NCI-H1436 treated with DMSO at 0.1 percent for 48 hours (cell line): ENCODE measurements at places on chromosomes 2 and 18.

DNA sequence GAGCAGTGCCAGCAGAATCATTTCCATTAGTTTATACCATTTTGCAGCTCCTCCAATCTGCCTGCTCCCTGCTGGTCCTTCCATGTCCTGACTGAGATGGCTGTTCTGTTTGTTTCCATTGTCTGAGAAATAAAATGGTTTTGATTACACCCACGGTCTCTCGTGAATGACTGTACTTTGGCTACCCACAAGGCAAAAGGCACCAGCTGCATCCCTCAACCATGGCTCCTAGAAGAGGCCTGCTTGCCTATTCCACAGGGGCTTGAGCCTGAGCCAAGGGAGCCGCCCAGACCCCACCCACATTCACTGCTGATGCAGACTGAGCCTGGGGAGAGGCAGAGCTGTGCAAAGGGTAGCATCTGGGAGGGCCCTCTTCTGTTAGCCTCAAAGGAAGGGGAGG lies 31.2 kb downstream of the MARCHF4 start:
- no peak for DNase-seq

DNA sequence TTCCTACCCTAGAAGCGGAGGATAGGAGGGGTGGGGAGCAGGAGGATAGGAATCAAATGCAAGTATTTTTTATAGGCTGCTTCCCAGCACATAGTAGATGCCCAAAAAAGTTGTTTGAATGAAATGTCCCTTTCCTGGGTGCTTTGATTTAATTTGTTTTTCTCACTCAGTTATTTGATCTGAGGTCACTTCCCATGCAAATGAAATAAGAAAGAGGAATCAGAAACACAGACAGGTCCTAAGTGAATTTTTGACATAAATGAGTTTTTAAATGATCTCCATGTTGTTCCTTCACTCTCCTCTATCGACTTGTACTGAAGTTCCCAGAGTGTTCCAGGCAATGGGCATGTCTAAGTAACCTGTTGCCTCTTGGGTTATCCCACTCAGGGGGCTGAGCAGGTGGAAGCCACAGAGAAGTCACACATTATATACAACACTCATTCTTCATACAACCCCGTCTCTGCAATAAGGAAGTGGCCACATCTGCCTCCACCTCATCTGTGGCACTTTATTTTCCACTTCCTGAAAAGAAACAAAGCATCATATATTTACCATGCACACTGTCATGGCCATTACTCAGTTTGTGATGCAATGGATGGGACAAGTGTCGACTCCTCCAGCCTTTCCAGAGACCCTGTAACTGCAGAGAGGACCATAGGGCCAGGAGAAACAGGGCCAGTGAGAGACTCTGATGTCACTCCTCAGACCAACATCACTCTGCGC lies 81.9 kb upstream of the ZNF397 start:
- no peak for DNase-seq

DNA sequence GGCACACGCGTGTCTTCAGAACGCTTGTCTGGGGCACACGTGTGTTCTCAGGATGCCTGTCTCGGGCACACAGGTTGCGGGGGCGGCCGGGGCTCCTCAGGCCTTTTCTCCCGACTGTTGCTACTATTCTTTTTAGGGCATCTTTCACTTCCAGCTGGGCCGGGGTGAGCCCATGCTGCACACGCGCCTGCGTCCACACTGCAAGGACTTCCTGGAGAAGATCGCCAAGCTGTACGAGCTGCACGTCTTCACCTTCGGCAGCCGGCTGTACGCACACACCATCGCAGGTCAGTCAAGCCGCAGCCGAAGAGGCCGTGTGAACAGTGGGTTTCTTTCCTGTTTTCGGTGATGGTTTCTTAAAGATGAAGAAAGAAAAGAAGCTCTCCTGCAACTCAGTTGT lies 25.0 kb downstream of the CTDP1 start:
- DNase-seq, result no peak

GRCh38 chr18:10353791-10354190 lies 100.6 kb upstream of the APCDD1 start:
- no peak for DNase-seq

GRCh38 chr2:5951471-5951870 lies 259.3 kb downstream of the SOX11 start:
- DNase-seq, result no peak

DNA sequence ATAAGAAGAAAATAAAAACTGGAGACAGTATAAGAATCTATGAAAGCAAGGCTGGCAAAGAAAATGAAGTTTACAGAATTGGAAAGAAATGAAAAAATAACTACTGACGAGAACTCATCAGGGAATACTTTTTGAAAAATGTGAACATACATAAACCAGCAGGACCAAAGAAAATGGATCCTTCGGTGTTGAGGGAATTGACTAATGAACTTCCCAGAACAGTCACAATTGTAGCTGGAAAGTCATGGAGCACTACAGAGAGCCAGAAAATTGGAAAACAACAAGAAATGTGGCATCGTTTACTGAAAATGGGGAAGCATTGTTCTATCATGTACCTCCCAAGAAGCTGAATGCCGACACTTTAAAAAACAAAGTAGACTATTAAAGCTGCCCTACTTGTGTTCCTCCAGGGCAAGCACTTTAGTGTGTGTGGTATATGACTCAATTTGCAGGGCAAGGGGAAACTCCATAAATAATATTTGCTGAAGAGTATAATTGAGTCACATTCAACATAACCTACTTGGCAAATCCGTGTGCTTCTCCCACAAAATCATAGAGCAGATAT lies 1221.6 kb upstream of the NRXN1 start:
- DNase-seq, result no peak

GRCh38 chr2:226756131-226756530 lies 43.5 kb downstream of the IRS1 start:
- no peak for DNase-seq

- no peak for DNase-seq
These were observed 97.1 kb downstream of the DPP4 start for GRCh38 chr2:161976917-161977316.

- no peak for DNase-seq
These were observed 49.7 kb downstream of the FOSL2 start for GRCh38 chr2:28442328-28442727.
